ENCODE measurements at places on chromosomes 6 and 20. TPM values are rescaled to one million over a fixed set of nuclear protein-coding genes. Genes with fewer than 3 reads are reported as not detected.

GRCh38 chr6:107228754-107229153 is 113.4 kb upstream of the BEND3 start:
- no peak overlapping the region for H3K27ac ChIP-seq
- DNase-seq, result no peak
- no peaks in the 10 kb centered on the region for H3K4me1 ChIP-seq
- no peaks in the 10 kb centered on the region for H3K36me3 ChIP-seq
- H3K27me3 ChIP-seq, result no peaks in the 10 kb centered on the region
- no peak overlapping the region for H3K4me3 ChIP-seq

DNA sequence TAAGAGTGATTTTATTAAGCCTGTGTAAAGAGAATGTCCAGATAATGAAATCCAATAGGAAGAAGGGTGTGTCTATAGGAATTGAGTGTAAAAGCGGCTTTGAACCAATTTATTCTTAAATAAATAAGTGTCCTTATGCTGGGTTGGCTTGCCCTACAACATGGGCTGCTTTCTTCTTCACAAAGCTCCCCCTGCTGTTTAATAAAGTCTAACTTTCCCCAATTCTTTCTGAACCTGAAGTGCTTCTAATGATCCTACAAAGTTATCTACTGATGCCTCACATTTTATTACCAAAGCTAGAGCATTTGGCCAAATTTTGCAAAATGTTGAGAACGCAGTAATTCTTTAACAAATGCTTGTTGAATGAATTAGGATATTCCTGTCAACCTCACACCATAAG is 36.3 kb upstream of the SIRT5 start:
- no peak for DNase-seq
- H3K4me3 ChIP-seq, result no peak overlapping the region
- H3K27me3 ChIP-seq, result no peaks in the 10 kb centered on the region
- no peak overlapping the region for H3K27ac ChIP-seq

Gene NUDT3
- 44.9 TPM for total RNA-seq

- H3K4me3 ChIP-seq, result no peak overlapping the region
- DNase-seq, result no peak
- no peak overlapping the region for H3K27ac ChIP-seq
- peaks cover 63% of the 10 kb centered on the region for H3K4me1 ChIP-seq
- H3K27me3 ChIP-seq, result no peaks in the 10 kb centered on the region
These were observed 7.0 kb downstream of the PPP1R10 start for GRCh38 chr6:30610065-30610464.

GRCh38 chr6:6875818-6876470 is 231.8 kb upstream of the RREB1 start:
- no peaks in the 10 kb centered on the region for H3K4me1 ChIP-seq
- DNase-seq, result no peak
- H3K4me3 ChIP-seq, result no peak overlapping the region

- no peaks in the 10 kb centered on the region for H3K27me3 ChIP-seq
- H3K4me3 ChIP-seq, result no peak overlapping the region
- peaks cover 37% of the 10 kb centered on the region for H3K4me1 ChIP-seq
- DNase-seq, result no peak
- peaks cover 65% of the 10 kb centered on the region for H3K36me3 ChIP-seq
These were observed 21.8 kb downstream of the TGM2 start for GRCh38 chr20:38143238-38143645.

DNA sequence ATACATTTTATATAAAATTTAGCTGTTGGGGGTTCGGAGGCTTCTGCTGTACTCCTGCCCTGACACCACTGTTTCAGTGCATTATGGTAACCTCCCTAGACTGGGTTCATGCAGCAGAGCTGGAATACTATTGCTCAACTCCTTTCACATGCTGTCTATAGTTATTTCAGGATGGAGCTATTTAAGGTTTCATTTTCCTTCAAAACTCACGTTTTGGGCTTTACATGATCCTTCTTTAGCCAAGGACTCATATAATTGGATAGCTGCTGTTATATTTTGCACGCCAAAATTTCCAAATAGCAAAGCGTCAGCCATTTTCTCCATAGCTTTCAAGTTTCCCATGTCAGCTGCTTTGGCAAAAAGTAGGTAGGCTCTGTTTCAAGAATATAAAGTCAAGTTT is 76.8 kb downstream of the SEL1L2 start:
- no peak for DNase-seq
- no peaks in the 10 kb centered on the region for H3K27me3 ChIP-seq

Gene TFAP2D
- total RNA-seq, result not detected

DNA sequence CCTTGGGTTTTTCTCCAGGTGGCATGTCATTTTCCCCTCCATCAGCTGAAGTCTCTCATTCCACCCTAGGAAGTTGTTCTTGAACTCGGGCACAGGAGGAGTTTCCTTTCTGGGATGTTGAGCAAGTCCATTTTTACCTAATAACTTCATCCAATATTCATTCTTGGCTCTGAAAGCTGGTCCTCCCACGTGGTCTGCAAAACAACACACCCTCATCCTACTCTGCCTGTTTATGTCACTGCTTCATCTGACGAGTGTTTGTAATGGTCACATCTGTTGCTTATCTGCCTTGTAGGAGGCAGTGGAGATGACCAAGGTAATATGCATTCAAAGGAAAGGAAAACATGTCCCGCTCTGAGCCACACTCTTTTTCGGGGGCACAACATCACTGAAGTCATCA is 41.7 kb upstream of the AIG1 start:
- H3K36me3 ChIP-seq, result no peaks in the 10 kb centered on the region
- H3K27me3 ChIP-seq, result no peaks in the 10 kb centered on the region
- no peaks in the 10 kb centered on the region for H3K4me1 ChIP-seq
- H3K4me3 ChIP-seq, result no peak overlapping the region

- no peaks in the 10 kb centered on the region for H3K27me3 ChIP-seq
- H3K36me3 ChIP-seq, result no peaks in the 10 kb centered on the region
- DNase-seq, result no peak
- H3K4me1 ChIP-seq, result no peaks in the 10 kb centered on the region
- no peak overlapping the region for H3K4me3 ChIP-seq
- no peak overlapping the region for H3K27ac ChIP-seq
These were observed 239.8 kb downstream of the PTPRT start for GRCh38 chr20:42949950-42950349.

GRCh38 chr20:61253640-61254511 is 1.8 kb downstream of the CDH4 start:
- H3K4me3 ChIP-seq, result peak overlapping the region; percentile 59
- no peak overlapping the region for H3K27ac ChIP-seq
- no peak for DNase-seq

- no peak overlapping the region for H3K4me3 ChIP-seq
- H3K36me3 ChIP-seq, result no peaks in the 10 kb centered on the region
- no peak overlapping the region for H3K27ac ChIP-seq
- no peaks in the 10 kb centered on the region for H3K4me1 ChIP-seq
These were observed 72.0 kb downstream of the TIAM2 start for GRCh38 chr6:155066921-155067680.

Gene RAET1L
- total RNA-seq, result not detected

DNA sequence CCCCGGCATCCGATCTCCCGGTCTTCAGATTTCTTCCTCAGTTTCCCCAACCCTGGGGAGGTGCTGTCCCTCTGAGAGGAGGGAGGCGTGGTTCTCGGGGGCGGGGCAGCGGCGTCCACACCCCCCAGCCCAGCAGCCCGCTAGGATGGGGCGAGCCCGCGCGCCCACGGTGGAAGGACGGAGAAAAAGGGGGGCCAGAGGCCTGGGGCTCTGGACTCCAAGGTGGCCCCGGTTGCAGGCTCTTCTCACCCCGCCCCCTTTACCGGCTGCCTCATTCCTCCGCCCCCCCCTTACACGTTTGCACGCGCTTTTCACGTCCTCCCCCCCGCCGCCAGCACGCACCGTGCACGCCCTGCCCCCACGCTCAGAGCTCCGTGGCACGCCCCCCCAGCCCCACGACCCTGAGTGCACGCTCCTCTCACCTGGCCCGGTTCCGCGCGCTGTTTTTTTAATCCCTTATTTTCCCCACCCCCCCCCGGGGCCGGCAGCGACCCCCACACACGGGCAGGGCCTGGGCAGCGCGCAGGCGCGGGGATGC is 402 bp downstream of the ZBTB12 start:
- no peak for DNase-seq
- H3K4me1 ChIP-seq, result peaks cover 60% of the 10 kb centered on the region
- H3K27me3 ChIP-seq, result no peaks in the 10 kb centered on the region
- peak overlapping the region; percentile 58 for H3K4me3 ChIP-seq
- H3K36me3 ChIP-seq, result no peaks in the 10 kb centered on the region

DNA sequence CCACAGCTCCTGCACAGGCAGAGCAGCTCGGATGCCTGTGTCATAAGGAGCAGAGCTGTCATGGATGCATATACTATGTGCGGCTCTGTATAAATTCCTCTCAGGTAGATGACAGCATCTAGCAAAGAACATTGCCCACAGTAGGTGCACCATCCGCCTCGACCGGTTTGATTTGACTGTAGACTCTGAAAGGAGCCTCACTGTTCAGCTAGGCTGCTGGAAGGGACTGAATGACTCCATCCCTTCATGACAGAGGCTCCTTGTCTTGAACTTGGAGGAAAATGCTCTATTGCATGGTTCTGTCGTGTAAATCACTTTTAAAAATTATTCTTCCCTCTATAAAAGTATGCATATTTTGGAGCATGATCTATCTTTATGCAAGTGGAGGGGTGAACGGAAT is 128.8 kb upstream of the QKI start:
- no peak overlapping the region for H3K27ac ChIP-seq
- no peak for DNase-seq
- H3K4me1 ChIP-seq, result no peaks in the 10 kb centered on the region
- H3K4me3 ChIP-seq, result no peak overlapping the region

DNA sequence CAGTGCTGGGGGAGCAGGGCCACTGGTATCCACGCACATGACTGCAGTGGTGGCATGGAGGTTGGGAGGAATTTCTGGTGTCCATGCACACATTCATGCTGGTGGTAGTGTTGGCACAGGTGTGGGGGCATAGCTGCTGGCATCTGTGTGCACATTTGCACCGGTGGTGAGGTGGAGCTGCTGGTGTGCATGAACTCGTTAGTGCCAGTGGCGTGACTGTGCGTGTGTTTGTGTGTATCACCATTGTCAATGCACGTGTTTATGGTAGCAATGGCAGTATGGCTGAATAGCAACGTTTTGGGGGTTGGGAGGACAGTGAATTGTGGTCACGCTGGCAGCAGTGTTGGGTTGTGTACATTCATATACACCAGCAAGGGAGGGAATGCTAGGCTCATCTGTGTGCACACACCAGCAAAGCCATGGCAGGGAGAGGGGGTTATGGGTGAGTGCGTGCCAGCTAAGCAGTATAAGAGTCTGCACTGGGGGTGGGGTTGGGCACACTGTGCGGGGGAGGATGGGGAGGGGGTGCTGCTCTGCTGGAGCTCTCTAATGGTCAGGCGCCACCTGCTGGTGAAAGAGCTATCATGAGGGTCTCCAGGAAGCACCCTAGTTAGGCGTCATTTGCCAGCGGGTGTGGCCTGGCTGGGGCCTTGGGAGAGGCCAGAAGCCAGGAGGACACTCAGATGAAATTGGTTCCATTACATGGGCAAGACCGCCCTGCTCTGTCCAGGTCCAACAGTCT is 626.1 kb upstream of the ID4 start:
- H3K27me3 ChIP-seq, result no peaks in the 10 kb centered on the region
- H3K4me1 ChIP-seq, result no peaks in the 10 kb centered on the region
- H3K4me3 ChIP-seq, result no peak overlapping the region
- no peaks in the 10 kb centered on the region for H3K36me3 ChIP-seq

Gene OXT
- total RNA-seq, result not detected

Gene OOEP
- not detected for total RNA-seq

- H3K36me3 ChIP-seq, result no peaks in the 10 kb centered on the region
- no peaks in the 10 kb centered on the region for H3K27me3 ChIP-seq
- H3K4me1 ChIP-seq, result no peaks in the 10 kb centered on the region
- no peak overlapping the region for H3K4me3 ChIP-seq
- no peak for DNase-seq
These were observed 26.3 kb upstream of the NNAT start for GRCh38 chr20:37494796-37495195.

DNA sequence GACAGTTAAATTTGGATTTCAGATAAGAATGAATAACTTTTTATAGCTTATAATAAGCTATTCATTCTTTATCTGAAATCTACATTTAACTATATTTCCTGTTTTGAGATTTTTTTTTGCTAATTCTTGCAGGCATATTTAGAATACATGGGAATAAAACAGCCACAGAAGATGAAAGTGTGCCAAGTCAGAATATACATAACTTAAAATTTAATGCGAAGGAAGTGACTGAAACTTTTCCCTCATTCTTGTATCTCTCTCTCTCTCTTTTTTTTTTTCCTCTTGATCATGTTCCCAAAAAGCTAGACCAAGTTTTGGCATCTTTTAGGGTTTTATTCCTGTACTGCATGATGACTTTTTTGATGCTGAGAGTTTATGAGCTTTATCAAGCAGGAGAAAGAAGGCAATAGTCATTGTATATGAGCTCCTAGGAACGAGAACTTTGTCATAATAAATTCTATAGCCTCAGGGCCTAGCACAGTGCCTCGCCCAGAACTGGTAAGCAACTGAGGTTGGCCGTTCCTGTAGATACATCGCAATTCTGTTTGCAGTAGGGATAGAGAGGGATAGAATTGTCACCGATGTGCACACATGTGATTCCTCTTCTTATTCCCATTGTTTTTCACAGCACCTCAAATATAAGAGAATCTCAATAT is 205.2 kb downstream of the MYLK4 start:
- no peaks in the 10 kb centered on the region for H3K4me1 ChIP-seq
- no peaks in the 10 kb centered on the region for H3K27me3 ChIP-seq
- no peak for DNase-seq
- no peak overlapping the region for H3K27ac ChIP-seq

Gene ZBP1
- total RNA-seq, result 0.75 TPM

DNA sequence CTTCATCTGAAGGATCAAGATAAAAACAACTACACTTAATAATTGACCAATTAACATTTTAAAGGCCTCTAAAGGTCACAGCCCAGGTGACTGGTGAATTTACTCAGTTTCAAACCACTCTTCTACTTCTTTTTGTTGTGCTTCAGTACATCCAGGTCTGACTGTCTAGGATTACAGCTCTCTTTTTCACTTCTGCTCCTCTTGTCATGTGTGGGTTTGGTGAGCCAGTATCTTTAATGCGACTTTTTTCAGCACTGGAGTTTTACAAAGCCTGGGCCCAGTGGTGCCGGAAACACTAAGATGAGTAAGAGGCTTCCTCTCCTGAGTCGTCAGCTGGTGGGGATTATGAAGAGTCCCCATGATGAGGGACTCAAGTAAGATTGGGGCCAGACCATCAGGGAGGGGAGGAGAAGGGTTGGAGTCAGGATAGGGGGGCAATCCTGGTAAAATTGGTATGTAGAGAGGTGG is 27.0 kb downstream of the HECA start:
- no peak for DNase-seq
- H3K36me3 ChIP-seq, result peaks cover 10% of the 10 kb centered on the region
- no peaks in the 10 kb centered on the region for H3K27me3 ChIP-seq
- H3K4me3 ChIP-seq, result no peak overlapping the region
- H3K4me1 ChIP-seq, result peaks cover 15% of the 10 kb centered on the region
- H3K27ac ChIP-seq, result no peak overlapping the region

DNA sequence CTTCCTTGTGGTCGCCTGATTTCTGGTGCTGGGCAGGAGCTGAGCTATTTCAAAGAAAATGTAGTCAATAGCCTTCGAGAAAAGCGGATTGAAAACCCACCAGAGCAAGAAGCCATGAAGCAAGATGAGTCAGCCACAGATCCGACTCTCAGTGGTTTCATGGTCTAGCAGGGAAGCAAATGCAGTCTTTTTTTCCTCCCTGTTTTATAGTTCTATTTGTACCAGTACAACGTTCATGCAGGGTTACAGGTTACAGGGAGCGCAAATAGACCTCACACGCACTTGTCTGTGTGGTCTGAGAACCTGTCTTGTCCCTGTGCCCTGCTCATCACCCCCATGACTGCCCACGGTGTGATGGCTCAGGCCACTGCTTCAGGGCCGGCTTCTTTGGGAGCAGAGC is 309.8 kb upstream of the SUPT3H start:
- no peak overlapping the region for H3K27ac ChIP-seq
- H3K4me1 ChIP-seq, result no peaks in the 10 kb centered on the region
- H3K4me3 ChIP-seq, result no peak overlapping the region
- H3K27me3 ChIP-seq, result no peaks in the 10 kb centered on the region
- no peaks in the 10 kb centered on the region for H3K36me3 ChIP-seq
